ENCODE measurements at places on chromosomes 3 and 15. TPM values are rescaled to one million over a fixed set of nuclear protein-coding genes. Genes with fewer than 3 reads are reported as not detected.

The PXYLP1 gene
- 9.1 TPM for total RNA-seq

The GP9 gene
- not detected for total RNA-seq

The NPHP3 gene
- 48.9 TPM for total RNA-seq

The CCR8 gene
- total RNA-seq: not detected

The VIPR1 gene
- 5.6 TPM for total RNA-seq

The CADPS gene
- total RNA-seq: 0.57 TPM

The DUOXA2 gene
- total RNA-seq: not detected

The LRTM1 gene
- total RNA-seq: not detected

The SMARCC1 gene
- 42.7 TPM for total RNA-seq

The CHRM5 gene
- not detected for total RNA-seq

The MYZAP gene
- total RNA-seq: not detected

Measured in fibroblast of the aortic adventitia (primary cell).